ENCODE measurements at places on chromosomes 7 and 10.
A peak's percentile ranks its signal among the peaks of the same experiment; 100 is the strongest.

DNA sequence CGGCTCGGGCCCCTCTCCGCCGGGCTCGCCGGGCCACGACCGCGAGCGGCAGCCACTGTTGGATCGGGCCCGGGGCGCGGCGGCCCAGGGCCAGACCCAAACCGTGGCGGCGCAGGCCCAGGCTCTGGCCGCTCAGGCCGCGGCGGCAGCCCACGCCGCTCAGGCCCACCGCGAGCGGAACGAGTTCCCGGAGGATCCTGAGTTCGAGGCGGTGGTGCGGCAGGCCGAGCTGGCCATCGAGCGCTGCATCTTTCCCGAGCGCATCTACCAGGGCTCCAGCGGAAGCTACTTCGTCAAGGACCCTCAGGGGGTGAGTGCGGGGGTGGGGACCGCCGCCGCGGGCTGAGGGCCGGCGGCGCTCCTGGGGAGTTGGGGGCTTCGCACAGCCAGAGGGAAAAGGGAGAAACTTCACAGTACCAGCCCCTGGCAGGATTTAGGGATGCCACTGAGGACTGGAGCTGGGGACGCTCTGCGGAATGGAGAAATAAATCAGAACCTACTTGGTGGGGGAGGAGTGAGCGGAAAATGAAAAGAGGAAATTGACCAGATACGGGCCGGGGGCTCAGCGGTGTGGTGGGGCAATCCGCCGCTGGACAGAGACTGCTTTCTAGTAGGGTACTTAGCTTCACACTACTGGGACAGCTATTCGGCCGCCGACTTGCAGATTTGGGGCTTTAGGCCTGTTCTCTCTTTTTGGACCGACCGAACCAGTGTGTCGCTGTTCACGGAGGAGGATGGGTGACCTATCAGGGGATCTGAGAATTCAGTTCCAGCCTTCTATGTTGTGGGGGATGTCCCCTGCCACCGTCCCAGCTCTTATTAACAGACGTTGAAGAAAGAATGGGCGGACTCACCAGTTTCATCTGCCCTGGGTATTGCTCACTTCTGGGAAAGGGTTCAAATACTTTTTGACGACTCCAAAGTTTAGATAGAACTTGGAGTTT lies 669 bp downstream of the PI4K2A start:
- no peak for DNase-seq

GRCh38 chr10:69367469-69367868 lies 49.2 kb downstream of the TACR2 start:
- no peak for DNase-seq

DNA sequence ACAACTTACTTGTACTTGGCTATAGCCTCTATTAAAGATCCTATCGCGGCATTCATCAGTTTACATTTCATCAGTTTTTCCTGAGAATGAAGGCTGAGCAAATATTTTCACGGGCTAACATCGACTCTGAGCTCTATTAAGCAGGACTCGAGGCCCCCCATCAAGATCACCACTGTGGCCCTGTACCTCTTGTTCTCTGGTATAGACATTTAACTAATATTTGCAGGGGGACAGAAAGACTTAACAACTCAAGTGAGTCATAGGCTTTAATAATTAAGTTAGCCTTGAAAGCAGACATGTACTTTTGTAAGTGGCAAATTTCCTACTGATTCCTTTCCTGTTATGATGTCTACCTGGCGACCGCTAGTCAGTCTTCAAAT lies 45.4 kb downstream of the DOCK4 start:
- no peak for DNase-seq

- no peak for DNase-seq
These were observed 13.1 kb downstream of the LRRC4 start for GRCh38 chr7:128017862-128018845.

- no peak for DNase-seq
These were observed 2.3 kb downstream of the DENND2A start for GRCh38 chr7:140638173-140638791.

DNA sequence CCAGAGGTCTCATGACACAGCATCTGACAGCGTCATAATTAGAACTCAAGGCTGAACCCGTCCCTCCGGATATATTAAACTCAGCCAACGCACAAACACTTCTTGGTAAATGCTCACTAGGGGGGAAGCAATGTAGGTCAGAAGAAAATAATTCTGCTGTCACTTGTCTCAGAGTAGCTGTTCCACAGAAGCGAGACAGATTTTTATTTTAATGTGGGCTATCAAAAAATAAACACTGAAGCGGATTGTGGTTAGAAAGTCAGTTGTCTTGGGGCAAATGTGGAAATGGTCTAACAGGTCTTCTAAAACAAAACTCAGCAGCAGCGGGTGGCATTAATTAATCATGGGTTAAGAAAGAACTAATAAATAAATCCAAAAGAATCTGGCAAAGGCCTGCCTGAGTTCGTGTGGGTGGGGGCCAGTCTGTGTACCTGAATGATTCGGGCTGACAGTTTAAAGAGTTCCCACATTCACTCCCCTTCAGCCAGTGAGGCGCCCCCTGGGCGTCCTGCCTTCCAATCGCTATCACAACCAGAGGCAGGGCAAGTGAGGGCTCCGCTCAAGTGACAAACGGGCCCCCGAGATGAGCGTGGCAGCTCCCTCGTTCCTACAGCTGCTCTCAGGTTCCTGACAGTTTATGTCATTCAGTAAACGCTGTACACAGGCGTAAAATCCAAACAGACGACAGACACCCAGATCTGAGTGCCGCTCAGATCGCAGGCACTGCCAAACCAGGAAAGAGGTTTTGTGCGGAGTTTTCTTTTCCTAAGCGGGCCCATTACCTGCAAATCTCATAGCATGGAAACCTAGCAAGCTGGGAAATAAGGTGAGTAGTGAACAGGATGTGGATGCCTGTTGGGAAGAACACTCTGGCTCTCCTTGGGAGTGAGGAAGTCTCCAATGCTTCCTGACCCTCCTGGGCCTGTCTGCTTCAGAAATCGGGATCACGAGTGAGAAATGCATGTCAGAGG lies 52.9 kb downstream of the NRAP start:
- DNase-seq: no peak

- no peak for DNase-seq
These were observed 48.1 kb downstream of the CDC123 start for GRCh38 chr10:12243864-12244620.

DNA sequence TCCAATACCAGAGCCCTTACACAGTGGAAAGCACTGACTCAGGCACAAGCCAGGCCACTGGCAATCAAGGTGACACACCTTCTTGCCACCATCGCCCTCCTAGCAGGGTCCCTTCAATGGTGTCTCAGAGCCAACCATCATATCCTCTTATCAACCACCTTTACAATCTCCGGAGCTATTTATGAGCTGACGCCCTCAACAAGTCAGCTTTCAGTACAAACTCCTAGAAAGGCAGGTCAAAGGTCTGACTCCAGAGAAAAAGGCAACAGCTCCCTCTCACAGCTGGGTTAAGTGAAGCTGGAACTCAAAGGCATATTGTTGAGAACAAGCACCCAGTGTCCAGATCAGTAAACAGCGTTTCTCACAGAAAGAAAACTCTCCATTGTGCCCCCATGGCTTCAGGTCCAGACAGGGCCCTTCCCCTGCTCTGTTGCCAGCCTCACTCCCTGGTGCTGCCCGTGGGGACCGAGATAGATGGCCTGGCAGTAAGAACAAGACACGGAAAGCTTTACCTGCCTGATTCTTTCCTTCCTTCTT lies 2.4 kb downstream of the ZNF3 start:
- DNase-seq: no peak

DNA sequence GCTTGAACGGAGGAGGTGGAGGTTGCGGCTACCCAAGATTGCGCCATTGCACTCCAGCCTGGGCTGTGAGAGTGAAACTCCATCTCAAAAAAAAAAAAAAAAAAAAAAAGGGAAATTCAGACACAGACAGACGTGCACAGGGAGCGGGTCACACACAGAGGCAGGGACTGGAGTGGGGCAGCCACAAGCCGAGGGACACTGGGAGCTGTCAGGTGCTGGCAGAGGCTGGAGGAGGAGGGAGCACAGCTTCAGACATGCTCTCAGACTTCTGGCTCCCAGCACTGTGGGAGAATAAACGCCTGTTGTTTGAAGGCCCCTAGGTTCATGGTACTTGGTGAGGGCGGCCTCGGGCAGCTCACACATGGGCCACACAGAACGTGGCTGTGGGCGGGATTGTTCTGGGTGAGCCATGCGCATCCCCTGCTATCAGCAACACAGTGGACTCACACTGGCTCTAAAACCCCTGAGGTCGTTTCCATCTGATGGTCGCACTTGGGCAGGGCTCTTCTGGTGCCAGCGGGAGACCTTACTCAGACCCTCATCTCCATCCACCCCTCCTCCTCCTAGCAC lies 375.9 kb downstream of the DNAJB6 start:
- no peak for DNase-seq

- no peak for DNase-seq
These were observed 160.6 kb downstream of the FGFR2 start for GRCh38 chr10:121437596-121437995.

GRCh38 chr10:4622384-4622783 lies 203.6 kb upstream of the AKR1E2 start:
- no peak for DNase-seq

DNA sequence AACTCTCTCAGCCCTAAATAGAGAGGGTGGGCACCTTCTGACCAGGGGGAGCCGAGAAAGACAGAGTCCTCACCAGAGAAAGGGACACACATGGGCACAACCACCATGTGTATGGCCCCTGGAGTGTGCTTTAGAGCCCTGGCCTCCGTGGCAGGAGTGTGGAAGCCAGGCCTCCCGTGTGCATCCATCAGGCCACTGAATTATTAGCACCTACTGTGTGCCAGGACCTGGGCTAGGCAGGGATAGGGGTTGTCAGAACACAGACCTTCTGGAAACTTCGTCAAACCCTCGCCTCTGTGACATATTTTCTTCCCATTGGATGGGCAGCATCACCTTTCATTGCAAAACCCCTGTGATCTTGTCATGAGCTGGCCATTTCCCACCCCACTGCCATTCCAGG lies 78.5 kb downstream of the ZMIZ1 start:
- DNase-seq: no peak

- no peak for DNase-seq
These were observed 91.6 kb downstream of the C10orf105 start for GRCh38 chr10:71627956-71628355.

DNA sequence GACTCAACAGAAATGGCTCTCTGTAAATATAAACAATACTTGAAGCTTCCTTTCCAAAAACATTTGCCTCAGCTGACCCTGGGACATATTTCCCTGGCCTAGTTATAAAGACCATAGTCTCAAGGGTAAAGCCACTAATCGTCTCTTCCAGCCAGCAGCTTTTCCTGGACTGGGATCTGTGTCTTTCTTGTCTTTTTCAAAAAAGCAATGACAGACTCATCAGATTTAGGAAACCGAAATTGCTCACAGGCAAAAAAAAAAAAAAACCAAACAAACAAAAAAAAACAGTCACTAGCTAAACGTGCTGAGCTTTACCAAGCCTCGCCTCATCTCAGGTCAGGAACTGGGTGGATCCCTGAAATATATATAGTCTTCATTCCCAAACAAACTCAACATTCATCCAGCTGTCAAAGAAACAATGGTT lies 23.5 kb downstream of the STN1 start:
- DNase-seq: no peak

GRCh38 chr7:94311515-94311914 lies 83.2 kb upstream of the COL1A2 start:
- DNase-seq: no peak

- DNase-seq: no peak
These were observed 121.9 kb downstream of the STRA8 start for GRCh38 chr7:135355377-135356048.

DNA sequence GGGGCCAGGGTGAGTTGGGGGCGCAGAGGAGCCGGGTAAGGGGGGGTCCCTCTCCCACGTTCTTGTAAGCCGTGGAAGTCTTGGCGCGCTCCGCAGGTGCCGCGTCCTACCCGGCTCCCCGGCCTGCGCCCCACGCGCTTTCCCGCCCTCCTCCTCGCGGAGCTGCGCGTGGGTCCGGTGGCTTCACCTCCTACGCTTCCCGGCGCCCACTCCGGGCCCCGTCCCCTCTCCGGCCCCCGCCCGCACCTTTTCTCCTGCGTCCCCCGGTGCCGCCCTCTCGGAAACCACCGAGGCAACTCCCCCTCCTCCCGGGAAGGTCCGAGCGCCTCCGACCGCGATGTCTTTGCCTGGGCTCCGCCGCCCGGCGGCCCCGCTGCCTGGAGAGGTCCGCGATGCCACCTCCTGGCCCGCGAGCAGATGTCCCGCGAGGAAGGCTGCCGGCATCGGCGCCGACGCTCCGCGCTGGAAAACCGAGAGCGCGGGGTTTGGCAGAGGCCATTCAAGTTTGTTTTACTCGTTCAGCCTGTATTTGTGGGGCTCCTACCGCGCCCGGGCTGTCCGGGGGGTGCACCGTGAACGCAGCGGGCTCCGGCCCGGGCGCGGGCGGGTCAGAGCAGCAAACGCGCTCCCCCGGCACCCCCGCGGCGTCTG lies 2.4 kb upstream of the NKX6-2 start:
- no peak for DNase-seq

DNA sequence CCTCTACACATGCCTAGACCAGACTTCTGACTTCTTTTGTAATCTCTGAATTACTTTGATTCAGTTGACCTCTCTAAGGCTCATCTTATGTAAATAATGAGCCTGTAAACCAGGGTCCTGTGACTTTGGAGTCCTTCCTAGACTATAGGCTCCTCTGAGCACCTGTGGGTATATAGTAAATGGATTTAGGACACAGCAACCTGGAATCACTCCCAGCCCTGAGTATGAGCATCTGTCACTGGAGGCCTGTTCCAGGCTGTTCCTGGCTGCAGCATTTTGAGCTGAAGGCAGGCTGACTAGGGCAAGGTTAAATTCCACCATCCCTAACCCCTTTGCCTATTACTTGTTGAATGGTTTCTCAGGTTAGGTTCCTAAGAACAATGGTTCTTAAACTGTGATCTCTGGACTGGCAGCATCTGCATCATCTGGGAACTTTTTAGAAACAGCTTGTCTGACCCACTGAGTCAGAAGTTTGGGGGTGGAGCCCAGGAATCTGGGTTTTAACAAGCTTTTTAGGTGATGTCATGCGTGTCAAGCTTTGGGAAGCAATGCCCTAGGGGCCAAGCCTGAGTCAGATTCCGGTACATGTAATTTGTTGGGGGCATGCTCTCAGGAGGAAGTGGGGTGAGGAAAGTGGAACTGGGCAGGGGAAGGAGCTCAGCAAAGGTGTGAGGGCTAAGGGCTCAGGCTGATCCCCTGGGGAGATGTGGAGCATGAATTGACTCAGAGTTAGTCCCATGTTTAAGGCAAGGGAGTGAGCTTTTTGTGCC lies 28.2 kb downstream of the MINDY4 start:
- peak; percentile 80 for DNase-seq

DNA sequence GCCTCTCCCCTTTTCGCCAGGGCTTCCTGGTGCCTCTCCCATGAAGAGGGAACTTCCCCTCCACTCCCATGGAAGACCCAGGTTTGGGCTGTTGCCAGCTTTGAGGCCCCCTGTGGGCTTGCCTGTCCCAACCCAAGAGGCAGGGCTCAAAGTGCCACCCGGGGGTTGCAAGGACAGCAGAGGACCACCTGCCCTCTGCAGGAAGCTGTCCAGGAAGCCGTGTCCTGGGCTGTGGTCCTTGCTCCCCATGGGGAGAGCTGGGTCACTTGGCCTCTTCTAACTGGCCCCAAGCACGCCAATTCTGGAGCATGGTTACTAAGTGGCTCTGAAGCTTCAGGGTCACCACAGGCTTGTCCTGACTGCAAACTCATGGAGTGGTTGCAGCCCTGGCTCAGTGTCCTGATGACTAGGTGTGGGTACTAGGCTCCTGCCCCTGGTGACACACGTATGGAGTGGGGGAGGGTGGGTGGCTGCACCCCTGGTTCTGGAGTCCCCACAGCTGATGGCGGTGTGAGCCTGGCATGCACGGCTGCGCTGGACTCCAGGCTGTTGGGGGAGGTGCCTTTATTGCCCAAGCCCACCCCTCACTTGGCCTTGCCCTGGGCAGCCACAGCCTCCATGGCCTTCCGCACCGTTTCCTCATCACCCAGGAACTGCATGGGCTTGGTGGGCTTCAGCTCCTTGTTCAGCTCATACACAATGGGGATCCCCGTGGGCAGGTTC lies 3.0 kb downstream of the PGAM2 start:
- DNase-seq: no peak
